ENCODE measurements at places on chromosomes 13 and 19.

DNA sequence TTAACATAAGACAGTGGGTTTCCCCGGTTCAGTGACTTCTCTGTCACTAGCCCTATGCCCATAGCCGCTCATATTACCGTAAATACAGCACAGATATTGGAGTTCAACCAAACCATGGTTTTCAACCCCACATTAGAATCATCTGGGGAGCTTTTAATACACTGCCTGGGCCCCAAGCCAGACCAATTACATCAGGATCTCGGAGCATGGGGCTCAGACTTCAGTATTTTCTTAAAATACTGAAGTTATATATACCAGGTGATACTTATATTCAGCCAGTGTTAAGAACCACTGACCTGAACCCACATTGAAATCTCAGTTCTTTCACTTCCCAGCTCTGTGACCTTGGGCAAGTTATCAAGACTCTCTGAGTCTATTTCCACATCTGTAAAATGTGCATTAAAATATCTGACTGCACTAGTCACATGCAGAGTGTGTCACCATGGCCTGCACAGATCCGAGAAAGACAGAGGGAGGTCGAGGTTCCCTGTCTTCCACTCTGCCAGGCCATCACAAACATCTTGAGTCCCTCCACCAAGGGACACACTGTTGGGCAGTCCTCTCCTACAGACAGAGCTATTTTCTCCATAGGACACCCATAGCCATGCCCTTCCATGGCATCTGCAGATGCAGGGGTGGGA lies 32.2 kb upstream of the IPO5 start:
- no peak for DNase-seq

- DNase-seq: no peak
Measured at GRCh38 chr13:112699322-112699918, 9.6 kb downstream of the ATP11A start.

- no peak for DNase-seq
Measured at GRCh38 chr19:46404055-46404752, 9.2 kb downstream of the CCDC8 start.

GRCh38 chr13:57787058-57787791 lies 155.7 kb downstream of the PCDH17 start:
- no peak for DNase-seq

DNA sequence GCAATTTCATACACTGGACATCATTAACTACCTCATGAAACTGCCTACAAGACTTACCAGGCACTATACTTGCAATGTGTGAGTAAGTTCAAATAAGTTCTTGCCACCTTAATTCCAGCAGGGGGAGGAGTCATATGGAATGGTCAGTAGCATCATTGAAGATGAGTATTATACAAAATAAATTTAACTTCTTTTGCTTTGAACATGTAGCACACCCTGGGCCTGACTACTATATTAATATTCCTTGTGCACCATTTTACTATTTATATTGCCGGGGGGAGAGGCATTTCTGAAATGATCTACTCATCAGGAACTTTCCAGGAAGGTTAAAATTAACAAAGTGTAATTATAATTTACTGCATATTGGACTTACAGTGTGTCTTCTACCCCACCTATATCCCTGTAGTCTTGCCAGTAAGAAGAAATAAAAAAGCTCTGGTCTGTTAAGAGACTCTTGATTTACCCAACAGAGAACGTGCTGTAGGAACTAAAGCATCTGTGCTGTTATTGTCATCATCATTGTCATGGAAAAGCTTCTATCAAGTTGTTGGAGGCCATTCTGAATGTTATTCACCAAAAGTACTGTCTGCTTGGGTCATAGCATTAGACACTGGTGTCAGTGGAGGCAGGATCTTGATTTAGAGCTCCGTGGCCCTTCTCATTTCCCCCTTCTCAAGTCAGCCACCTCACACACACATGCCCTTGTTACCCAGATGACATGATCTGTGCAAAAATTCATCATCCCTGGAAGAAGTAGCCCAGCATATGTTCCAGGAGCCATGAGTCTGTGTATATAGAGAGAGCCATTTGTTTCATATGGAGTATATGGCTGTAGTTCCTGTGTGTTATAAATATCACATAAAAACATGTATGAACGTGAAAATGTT lies 147.1 kb downstream of the MTUS2 start:
- DNase-seq: no peak
